ENCODE measurements at places on chromosomes 13 and 19. TPM values are rescaled to one million over a fixed set of nuclear protein-coding genes. Genes with fewer than 3 reads are reported as not detected.

- H3K4me1 ChIP-seq: no peaks in the 10 kb centered on the region
- peaks cover 19% of the 10 kb centered on the region for H3K27me3 ChIP-seq
- H3K27ac ChIP-seq: no peak overlapping the region
- no peaks in the 10 kb centered on the region for H3K36me3 ChIP-seq
These were observed 184.4 kb downstream of the TSHZ3 start for GRCh38 chr19:31164791-31165251.

LIM2 gene
- not detected for total RNA-seq

DLL3 gene
- not detected for total RNA-seq

ZNF841 gene
- 27.0 TPM for total RNA-seq

- no peaks in the 10 kb centered on the region for H3K4me1 ChIP-seq
- no peaks in the 10 kb centered on the region for H3K27me3 ChIP-seq
- H3K4me3 ChIP-seq: peak overlapping the region; percentile 8
- no peaks in the 10 kb centered on the region for H3K36me3 ChIP-seq
- no peak overlapping the region for H3K27ac ChIP-seq
- DNase-seq: no peak
These were observed 103.9 kb upstream of the UBL3 start for GRCh38 chr13:29954082-29955028.

- peak overlapping the region; percentile 66 for H3K4me3 ChIP-seq
- peak; percentile 78 for DNase-seq
- H3K4me1 ChIP-seq: peaks cover 52% of the 10 kb centered on the region
- peaks cover 6% of the 10 kb centered on the region for H3K36me3 ChIP-seq
These were observed 426 bp downstream of the MYO9B start for GRCh38 chr19:17075864-17076542.

SIGLEC10 gene
- total RNA-seq: 12.6 TPM

FGF22 gene
- 0.52 TPM for total RNA-seq

DNA sequence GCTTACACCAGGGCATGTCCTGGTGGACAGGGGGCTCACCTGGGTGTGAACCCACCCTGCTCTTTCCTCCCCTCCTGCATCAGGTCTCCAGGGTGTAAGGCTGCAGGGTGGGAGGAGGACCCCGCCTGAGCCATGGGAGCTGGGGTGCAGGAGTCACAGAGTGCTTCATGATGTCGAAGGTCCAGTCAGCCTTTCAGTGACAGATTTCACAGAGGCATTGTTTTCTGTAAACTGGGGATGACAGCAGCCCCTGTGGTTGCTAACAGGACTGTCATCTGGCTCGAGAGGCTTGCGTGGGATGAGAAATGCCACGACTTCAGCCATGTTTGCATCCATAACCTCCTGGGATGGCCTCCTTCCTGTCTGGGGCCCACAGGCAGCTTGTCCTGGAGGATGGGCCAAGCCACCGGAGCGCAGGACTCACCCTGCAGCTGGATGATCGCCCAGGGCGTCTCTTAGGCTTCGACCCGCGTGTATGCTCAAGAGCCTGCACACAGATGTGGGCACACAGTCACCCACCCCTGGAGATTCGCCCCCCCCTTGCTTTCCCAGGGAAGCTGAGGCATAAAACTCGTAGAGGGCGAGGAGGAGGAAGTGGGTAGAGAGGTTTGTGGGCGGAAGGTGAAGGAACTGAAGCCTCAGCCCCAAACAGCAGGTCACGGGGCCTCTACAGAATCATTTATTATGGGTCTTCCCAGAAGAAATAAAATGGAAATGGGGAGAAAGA is 4.9 kb downstream of the NANOS3 start:
- peak overlapping the region; percentile 30 for H3K27ac ChIP-seq
- H3K27me3 ChIP-seq: no peaks in the 10 kb centered on the region
- H3K36me3 ChIP-seq: no peaks in the 10 kb centered on the region
- DNase-seq: peak; percentile 70
- H3K4me3 ChIP-seq: no peak overlapping the region

- no peak overlapping the region for H3K27ac ChIP-seq
- H3K4me1 ChIP-seq: peaks cover 10% of the 10 kb centered on the region
- no peak for DNase-seq
- no peaks in the 10 kb centered on the region for H3K36me3 ChIP-seq
- H3K27me3 ChIP-seq: peaks cover 40% of the 10 kb centered on the region
These were observed 39.3 kb downstream of the EFNA2 start for GRCh38 chr19:1324806-1325567.

DNA sequence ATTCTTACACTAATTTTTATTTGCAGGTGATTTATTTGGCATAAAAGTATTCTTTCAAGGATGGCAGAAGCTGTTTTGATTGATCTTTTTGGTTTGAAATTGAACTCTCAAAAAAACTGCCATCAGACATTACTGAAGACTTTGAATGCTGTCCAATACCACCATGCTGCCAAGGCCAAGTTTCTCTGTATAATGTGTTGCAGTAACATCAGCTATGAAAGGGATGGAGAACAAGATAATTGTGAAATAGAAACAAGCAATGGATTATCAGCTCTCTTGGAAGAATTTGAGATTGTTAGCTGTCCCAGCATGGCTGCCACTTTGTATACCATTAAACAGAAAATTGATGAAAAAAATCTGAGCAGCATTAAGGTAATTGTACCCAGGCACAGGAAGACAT is 1.2 kb downstream of the LACC1 start:
- no peak overlapping the region for H3K27ac ChIP-seq
- H3K27me3 ChIP-seq: no peaks in the 10 kb centered on the region
- DNase-seq: no peak
- H3K4me3 ChIP-seq: no peak overlapping the region
